Epithelial cell of proximal tubule (primary cell): ENCODE measurements at places on chromosomes 16 and 17.

DNA sequence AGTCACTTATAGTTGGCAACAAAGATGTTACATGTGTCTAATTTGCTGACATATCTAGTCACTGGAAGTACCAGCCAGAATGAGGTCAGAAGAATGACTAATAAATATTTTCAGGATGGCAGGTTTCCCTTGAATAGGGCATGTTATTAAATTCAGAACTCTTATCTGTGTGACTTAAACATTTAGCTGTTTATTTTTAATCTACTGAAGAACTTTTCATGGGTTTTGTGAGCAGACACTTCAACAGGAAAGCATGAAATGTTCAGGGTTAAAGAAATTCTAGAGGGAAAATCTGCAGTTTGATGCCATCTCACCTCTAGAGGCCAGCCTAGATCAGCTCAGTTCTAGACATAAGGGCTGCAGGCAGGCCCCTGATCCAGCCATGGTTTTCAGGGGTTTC is 13.2 kb downstream of the JPT2 start:
- DNase-seq, result no peak

GRCh38 chr16:1047801-1048200 is 24.7 kb upstream of the SSTR5 start:
- DNase-seq, result no peak

- no peak for DNase-seq
Observed at GRCh38 chr17:64057701-64058263, 37.3 kb upstream of the ICAM2 start.

- DNase-seq, result no peak
Observed at GRCh38 chr17:75697651-75698291, 23.5 kb upstream of the ITGB4 start.

DNA sequence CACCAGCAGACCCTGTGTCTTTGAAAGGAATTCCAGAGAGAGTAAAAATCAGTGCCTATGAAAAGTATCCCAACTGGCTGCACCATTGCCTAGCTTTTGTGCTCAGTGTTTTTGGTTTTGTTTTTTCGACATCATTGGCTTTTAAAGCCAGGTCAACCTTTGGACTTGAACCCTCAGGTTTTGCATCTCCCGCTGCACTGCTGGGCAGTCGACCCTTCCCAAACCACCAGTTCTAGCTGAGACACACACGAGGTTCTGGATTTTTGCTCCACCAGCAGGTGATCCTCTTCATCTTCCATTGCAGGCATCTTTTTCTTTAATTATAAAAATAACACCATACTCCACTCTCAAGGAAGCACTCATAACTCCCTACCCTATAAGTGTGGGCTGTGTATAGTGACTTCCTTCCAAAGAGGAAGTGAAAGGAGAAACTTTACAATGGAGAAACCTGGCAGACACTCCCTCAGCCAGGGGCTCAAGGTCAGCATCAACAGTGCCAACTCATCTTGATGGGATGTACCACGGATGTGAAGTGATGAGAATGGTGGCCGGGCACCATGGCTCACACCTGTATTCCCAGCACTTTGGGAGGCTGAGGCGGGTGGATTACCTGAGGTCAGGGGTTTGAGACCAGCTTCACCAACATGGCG is 57.8 kb downstream of the BMERB1 start:
- no peak for DNase-seq

GRCh38 chr16:24966031-24966430 is 49.1 kb downstream of the ARHGAP17 start:
- no peak for DNase-seq

DNA sequence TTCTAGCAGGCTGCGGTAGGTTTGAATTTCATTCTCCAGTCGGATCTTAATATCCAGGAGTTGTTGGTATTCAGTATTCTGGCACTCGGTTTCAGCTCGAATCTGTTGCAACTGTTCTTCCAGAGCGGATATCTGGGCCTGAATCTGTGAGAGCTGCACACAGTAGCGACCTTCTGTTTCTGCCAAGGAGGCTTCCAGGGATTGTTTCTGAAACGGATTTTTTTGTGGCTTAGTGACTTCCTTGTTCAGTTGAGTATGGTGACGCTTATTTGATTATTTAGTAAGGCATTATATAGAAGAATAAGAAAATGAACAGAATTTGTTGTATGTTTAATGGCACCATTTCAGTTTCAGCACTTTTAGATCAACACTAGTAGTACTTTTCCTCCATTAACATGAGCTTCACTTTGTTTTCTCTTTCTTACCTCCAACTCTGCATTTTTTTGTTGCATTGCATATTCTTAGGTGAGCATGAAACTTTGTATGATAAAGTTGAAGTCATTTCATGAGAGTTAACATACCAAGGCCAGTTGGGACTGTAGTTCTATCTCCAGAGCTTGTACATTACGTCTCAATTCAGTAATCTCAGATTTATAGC is 2.8 kb downstream of the KRT10 start:
- DNase-seq, result no peak

- DNase-seq, result no peak
Observed at GRCh38 chr16:71293919-71294318, 4.7 kb upstream of the CMTR2 start.

- no peak for DNase-seq
Observed at GRCh38 chr16:50351116-50351515, 17.7 kb downstream of the BRD7 start.

GRCh38 chr16:69858191-69859104 is 92.7 kb upstream of the CLEC18A start:
- no peak for DNase-seq

- DNase-seq, result no peak
Observed at GRCh38 chr17:78117027-78117981, 11.3 kb downstream of the TMC6 start.

DNA sequence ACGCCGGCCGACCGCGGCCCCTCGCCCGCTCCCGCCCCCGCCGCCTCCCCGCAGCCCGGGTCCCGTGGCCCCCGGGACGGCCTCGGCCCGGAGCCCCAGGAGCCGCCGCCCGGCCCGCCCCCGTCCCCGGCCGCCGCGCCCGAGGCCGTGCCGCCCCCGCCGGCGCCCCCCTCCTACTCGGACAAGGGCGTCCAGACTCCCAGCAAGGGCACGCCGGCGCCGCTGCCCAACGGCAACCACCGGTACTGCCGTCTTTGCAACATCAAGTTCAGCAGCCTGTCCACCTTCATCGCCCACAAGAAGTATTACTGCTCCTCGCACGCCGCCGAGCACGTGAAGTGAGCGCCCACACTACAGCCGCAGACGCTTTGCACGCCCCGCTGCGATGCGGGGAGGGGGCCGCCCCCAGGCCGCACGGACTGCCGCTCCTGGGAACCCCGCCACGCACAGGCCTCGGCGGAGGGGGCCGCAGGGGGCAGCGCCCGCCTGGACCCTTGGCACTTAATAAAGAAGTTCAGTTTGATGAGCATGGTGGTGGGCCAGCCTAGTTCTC is 35.5 kb upstream of the ZC3H18 start:
- DNase-seq, result no peak

- DNase-seq, result no peak
Observed at GRCh38 chr17:58969612-58970011, 137.1 kb downstream of the TRIM37 start.

DNA sequence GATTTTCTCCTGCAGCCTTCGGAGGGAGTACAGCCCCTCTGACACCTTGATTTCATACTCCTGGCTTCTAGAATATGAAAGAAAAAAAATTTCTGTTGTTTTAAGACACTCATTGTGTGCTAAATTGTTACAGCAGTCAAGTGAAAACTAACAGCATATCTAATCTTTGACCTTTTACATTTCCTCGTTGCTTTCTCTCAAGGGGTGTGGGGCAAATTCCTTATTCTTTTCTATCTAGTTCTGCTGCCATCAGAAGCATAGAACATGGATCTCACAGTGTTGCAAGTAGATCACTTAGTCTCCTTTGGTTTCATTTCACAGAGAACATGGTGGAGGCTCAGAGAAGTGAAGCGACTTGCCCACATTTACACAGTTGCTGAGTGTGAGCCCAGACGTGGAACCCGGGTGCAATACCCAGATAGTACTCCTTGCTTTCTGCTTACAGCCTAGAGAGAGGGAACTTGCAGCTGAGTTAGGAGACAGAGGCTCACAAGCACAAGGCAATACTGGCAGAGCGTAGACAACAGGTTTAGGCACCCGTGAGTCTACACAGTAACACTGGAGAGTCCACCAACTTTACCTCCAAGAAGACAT is 28.7 kb upstream of the MMD start:
- DNase-seq, result no peak

- DNase-seq, result no peak
Observed at GRCh38 chr17:5913032-5913531, 157.1 kb upstream of the WSCD1 start.
